CD14-positive monocyte (primary cell): ENCODE measurements at places on chromosomes 2 and 18.

DNA sequence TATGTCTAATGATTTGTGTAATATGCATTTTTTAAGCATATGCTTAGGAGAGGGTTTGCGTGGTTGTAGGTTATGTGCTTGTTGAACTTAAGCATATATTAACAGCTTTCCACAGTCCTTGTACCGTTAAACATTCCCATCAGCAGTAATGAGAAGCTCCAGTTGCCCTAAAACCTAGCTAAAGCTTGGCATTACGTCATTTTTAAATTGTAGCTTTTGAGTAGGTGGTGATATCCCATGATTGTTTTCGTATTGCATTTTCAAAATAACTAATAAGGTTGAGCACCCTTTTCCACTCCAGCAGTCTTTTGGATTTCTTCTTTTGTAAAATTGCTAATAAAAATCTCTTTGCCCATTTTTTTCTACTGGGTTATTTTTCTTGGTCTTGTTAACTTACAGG is 453.1 kb upstream of the GCFC2 start:
- DNase-seq, result no peak

DNA sequence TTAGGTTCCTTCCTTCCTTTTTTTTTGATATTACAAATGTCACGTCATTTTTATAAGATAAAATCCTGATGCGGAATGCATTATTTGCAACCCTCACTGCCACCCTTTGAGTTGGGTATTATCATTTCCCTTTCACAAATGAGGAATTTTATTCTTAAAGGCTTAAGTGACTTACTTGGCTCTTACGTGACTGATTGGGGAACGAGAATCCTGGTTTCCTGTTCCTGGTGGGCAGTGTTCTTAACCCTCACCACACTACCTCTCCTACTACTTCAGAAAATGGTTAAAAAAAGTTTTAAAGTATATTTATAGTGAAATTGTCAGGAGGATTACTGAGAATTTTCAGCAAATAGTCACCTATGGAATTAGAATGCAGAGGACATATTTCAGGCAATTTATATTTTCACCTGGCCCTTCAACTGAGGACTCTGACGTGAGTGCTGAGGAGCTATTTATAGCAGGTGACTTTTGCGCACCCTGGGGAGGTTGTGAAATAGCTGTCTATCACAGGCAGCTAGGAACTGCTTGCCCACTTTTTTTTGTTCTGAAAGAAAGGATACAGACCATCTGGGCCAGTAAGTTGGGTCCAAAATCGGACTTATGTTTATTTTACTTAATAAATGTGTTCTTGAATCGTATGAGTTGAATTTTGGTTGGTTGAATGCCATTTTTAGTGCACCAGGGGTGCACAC is 18.7 kb upstream of the RASGRP3 start:
- no peak for DNase-seq

DNA sequence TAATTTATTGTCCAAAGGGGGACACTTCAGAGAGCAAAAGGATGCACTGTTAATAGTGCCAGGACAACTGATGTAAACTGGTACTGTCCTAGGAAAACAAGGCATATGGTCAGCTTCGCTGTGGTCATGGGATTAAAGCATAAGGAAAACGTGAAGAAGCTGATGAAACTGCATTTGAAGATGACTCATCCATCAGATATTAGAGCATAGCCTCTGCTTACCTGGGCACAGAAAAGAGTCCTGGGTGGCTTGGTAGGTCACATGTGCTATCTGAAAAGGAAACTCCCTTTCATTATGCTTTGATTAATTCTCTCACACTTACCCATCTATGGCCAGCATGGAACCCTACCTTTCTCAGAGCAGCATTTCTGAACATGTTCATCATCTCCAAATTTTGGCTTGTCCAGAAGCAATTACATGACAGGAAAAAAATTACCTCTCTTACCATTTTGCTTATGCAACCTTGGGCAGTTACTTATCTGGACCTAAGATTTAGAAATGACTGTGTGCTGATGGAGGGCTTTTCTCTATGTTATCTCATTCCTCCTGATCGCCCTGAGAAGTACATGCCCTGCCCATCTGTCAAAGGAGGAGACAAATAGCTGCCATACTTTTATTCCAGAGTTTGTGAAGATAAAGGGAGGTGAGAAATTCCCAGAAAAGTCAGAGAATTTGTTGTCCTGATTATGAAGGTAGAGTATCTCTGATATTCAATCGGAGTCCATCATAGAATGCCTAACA is 275.3 kb upstream of the SLC14A2 start:
- DNase-seq, result no peak

DNA sequence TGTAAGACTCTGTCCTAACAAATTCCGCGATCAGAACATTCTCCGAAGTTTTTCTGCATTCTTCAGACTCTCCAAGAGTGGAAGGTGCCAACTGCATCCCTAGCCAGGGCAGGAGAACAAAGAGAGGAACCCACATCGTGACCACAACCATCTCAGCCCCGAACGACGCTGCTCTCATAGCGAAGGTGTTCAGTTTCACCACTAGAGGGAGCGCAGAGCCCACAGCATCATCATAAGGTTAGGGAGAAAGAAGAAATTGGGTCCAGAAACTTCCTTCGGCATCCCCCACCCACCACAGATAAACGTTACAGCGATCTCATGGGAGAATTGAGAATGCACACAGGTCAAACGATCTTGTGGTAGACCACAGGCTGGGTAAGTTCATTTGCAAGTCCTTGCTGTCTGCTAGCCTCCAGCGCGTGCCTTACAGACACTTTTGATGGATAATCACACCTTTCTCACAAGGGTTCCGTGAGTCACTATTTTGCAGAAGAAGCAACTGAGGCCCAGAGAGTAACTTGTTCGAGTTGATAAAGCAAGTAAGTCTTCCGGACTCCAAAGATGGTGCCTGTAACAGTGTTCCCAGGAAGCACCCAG is 53.7 kb upstream of the ARL4C start:
- peak; percentile 51 for DNase-seq

- no peak for DNase-seq
Observed at GRCh38 chr18:58466636-58467205, 162.2 kb downstream of the ALPK2 start.

- no peak for DNase-seq
Observed at GRCh38 chr2:240574386-240575100, 6.3 kb downstream of the RNPEPL1 start.

DNA sequence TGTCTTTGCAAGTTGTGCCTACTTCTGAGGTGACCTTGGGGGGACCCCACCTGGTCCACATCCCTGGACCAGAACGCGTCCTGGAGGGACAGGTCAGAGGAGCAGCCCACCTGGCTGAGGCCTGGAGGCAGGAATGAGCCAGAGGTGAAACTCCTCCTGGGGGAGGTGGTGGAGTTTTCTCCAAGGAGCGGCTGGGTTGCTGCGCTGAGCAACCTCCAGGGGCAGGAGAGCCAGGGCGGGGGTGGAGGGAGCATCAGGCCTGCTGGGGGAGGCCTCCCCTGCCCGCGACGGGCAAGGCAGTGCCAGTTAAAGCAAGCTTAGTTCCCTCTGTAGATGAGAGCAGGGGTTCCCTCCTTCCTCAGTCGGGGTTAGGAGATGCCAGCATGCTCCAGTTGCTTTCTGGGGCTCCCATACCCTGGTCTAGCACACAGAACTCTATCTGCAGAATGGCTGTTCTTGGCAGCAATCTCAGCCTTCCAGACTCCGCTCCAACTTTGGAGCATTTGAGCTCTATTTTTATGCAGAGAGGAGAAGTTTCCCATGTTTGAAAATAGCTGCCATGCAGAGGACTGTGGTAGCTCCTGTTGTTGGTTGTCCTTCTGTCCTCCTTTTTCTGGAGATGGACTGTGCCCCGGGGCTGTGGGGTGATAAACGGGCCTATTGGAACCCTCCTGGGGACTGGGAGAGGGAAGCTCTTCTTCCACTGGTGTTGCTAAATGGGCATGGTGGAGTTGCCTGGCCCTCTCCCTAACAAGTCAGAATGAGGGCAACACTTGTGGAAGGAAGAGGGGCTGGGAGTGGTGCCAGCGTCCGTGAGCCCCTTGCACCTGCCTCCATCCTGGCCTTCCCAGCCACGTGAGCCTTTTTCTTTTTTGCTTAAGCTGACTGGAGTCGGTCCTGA is 39.1 kb downstream of the B3GNT2 start:
- no peak for DNase-seq

GRCh38 chr18:28114472-28114871 is 62.5 kb downstream of the CDH2 start:
- no peak for DNase-seq

GRCh38 chr2:224971214-224971613 is 71.1 kb downstream of the DOCK10 start:
- DNase-seq, result no peak

- no peak for DNase-seq
Observed at GRCh38 chr2:190219186-190219585, 100.4 kb downstream of the HIBCH start.

GRCh38 chr2:12928775-12929401 is 212.2 kb downstream of the TRIB2 start:
- DNase-seq, result no peak

GRCh38 chr2:164000176-164000575 is 264.4 kb upstream of the FIGN start:
- no peak for DNase-seq

- no peak for DNase-seq
Observed at GRCh38 chr2:72895759-72896281, 8.6 kb downstream of the SPR start.

GRCh38 chr2:59233920-59234319 is 992.8 kb upstream of the FANCL start:
- DNase-seq, result no peak

DNA sequence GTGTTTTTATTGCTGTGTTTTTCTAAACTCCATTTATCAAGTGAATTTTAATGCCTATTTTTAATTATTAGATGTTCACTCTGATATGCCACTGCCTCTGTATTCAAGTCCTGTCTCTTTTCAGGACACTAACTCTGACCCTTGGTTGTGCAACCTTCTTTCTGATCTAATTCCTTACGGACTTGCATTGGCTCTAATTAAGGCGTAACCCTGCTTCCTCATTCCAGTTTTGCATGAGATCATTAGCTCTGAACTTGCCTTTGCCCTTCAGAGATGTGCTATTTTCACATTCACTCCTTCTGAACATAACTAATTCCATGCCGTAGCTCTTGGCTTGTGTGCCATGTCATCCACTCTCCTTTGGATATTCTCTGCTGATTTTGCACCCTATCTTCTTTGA is 162.5 kb upstream of the TMEFF2 start:
- no peak for DNase-seq

- DNase-seq, result no peak
Observed at GRCh38 chr18:54444319-54444914, 86.7 kb downstream of the C18orf54 start.

DNA sequence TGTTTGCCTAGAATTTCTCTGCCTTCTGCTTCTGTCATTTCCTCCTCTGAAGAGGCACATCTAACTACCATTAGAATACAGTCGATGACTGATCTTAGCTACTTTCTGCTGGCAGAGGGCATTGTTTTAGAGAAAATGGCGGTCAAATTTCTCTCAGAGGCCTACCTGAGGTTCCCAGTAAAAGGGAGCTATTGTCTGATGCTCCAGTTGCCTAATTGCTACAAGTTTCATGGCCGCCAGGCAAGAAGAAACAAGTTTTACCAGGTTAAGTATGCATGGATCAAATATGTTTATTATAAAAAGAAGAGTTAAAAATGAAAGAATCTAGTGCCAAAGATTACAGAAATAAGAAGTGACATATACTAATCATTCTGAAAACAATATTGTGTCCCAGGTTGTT is 416.6 kb downstream of the DSC3 start:
- DNase-seq, result no peak

DNA sequence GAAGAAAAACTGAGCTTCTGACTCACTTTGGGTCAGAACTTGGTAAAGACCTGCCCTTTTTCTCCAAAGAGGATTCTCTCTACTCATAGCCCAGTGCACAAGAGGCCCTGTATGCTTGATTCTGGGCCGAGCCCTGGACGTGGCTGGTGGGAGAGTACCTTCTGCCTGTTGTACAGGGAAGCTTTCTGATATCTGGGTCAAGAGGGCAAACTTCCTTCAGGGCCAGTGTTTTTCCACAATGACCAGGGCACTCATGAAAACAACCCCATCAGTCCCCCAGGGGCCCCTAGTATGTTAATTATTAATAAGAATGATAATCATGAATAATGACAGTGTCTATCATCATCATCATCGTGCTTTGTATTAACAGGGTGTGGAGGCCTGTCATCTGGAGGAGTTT is 90.0 kb downstream of the TGFA start:
- DNase-seq, result no peak

DNA sequence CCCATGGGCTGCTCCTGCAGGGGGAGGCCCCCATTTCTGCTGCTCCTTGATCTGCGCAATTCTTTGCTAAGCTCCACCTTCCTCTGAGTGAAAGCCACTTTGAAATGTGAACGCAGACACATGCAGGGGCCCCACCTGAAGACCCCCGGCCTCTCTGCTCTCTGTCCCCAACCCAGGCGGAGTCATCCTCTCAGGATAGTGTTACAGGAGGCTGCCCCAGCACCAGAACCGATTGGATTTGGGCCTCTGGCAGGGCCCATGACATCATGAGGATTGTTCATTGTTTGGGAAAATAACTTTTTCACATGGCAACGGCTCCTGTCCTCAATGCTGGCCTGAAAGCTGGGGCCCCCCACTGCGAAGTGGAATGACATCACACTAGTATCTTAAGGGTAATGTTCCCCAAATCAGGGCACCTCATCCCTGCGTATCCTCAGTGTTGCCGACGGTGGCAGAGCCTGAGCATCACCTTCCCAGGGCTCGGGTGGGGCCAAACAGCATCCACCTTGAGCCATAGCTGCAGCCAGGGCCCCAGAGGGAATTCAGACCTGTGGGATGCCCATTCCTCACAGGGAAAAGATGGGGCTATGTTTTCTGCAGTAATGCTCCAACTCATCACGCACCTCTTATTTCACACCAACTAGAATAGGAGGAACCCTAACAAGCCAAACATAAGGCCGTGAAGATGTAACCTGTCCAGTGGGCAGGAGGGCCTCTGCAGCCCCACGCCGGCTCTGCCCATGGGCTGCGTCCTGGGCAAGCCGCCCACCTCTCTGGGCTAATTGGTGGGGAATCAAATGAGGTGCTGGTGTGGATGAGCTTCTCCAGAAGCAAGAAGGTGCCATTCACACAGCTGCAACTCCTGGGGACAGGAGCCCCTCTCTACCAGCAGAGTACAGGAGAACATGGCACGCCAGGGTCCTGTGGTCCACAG is 2.7 kb upstream of the ERFE start:
- no peak for DNase-seq

DNA sequence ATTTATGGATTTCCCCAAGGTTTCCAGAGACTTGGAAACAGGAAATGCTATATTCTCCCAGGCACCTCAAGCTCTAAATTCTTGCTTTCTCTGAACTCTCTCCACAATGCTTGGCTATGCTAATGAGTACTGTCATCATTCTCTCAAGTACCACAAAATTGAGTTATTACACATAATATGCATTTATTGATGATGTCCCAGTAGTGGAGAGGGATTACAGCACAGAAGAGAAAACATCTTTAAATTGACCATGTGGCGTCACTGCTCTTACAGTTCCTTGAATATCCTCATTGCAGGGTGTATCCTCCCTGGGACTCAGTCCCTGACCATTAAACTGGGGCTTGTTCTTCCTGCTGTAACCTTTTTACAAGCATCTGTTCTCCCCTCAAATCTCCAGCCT is 681.1 kb upstream of the FANCL start:
- no peak for DNase-seq

DNA sequence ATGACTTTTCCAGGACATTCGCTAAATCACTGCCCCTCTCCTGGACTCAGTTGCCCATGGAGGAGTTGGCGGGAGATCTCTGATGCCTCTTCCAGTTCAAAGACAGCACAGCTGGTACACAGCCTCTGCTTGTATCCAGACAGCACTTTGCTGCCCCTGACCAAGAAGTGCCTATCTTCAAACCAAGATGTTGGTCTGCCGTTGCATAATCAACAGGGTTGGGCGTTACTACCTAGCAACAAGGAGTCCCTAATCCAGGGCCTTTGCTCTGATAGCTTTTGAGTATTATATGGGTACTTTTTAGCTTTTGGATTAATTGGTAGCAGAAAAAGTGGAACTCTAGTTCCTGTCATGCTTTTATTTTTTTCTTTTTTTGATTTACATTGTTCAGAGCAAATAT is 166.6 kb downstream of the FAM210A start:
- DNase-seq, result peak; percentile 40
